IPS DF 19.7 (cell line): ENCODE measurements at places on chromosomes 5 and 9.

DNA sequence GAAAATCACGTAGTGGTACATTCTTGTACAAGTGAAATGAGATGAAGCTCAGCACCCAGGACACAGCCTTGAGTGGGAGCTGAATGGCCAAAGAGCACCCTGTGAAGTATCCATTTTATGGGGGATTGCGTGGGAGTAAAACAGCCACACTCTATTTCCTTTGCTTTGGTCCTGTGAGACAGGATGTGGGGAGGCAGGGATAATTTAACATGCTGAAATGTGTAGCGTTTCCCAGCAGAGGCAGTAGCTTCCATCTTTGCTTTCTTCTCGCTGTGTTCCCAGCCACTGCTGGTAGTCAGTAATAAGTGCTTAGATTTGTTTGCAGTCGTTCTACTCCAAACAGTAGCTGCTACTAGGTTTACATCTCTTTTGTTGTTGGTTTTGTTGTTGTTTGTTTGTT, 4.4 kb downstream of the IL31RA start:
- DNase-seq, result no peak

GRCh38 chr5:79842006-79842881, 148.8 kb downstream of the MTX3 start:
- no peak for DNase-seq

DNA sequence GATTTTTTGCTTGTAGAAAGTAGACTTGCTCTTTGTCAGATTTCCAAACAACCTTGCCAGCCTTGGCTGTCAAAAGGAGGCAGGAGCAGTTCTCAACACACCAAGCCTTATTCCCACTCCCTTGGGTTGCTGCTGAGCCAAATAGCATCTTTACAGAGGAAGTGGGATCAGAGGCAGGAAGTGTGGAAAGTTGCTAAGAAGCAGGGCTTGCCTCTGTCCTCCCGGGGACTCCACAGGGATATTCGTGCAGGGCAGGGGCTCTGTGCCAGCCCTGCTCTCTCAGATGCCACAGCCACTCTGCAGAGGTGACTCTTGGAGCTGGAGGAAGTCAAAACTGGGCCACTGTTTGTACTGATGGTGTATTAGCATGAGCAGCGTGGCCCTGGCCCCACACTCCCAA, 24.3 kb downstream of the PTPDC1 start:
- DNase-seq, result no peak

DNA sequence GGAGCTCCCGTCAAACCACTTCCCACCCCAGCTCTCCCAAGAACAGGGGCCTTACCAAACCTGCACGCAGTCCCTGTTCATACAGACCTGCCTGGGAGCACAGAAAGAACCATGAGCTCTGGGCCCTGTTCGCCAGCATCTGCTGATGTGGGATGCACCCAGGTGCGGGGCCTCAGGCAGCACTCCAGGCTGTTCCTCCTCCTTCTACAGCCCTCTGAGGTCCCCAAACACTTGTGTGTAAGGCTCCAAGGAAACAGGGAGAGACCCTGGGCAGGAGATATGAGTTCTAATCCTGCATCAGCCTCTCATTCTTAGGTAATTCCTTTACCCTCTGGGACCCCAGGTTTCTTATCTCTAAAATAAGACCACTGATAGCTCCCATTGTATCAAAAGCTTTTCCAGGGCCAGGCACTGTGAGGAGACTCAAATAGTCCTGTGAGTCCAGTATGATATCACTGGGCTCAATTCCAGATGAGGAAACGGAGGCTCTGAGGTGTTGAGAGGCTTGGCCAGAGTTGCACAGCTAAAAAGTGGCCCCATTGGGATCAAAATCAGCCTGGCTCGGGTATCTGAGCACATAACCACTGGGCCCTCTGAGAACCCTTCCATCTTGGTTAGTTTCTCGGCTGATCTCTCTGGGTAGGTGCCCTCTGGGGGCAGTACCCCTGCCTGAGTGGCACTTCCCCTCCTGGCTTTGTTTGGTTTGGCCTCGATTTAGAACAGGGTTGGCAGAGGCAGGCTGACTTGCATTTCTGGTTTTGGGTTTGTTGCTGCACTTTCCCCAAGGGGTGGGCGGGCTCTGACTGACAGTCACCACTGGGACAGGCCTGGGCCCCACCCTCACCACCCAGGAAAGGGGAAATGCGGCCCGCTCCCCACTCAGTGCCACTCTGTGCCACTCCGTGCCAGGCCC, 116.8 kb downstream of the RGS3 start:
- no peak for DNase-seq

GRCh38 chr5:116900793-116901192, 326.2 kb upstream of the SEMA6A start:
- no peak for DNase-seq

DNA sequence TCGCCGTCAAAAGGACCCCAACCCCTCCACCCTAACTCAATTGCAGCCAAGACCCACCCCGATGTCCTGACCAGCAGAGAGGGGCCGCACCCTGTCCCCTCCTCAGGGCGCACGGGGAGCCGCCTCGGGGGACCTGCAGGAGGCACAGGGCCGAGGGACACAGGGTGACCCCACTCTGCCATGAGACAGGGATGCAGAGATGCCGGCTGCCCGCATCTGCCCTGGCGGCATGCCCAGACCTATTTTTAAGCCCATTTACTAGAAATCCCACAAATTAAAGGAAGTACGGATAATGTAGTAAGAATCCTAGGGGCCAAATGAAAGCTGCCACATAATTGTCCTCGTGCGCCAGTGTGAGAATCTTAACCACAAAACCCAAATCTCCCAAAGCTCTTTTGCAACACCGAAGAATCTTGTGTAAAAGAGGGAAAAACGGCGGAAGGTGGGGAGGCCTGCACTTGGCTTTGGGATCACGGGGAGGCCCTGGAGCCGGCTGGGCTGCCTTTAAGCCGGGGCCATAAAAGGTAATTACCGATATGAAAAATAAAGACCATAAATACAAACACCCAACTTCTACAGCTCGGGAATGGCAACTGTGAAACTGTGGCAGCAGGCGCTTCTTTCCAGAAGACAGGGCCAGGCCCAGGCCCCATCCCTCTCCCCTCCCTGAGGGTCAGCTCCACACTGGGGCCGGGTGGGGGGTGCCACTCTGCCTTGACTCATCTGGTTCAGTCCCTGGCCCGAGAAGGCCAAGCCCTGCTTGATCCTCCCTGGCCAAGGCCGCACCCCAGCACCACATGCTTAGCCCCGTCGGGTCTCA, 35.0 kb downstream of the NACC2 start:
- DNase-seq, result no peak

DNA sequence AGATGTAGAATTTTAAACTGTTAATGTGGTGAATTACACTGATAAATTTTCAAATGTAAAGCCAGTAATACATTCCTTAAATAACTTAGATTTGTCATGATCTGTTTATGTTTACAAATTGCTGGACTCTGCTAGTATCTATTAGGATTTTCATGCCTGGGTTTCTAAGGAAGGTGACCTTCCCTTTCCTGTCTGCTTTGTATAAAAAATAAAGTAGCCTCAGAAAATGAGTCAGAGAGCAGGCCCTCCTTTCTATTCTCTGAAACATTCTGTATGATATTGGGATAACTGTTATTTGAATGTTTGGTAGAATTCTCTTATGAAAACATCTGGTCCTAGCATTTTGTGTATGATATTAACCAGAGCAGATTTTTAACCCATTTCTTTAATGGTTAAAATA, 255.3 kb downstream of the SYK start:
- no peak for DNase-seq

DNA sequence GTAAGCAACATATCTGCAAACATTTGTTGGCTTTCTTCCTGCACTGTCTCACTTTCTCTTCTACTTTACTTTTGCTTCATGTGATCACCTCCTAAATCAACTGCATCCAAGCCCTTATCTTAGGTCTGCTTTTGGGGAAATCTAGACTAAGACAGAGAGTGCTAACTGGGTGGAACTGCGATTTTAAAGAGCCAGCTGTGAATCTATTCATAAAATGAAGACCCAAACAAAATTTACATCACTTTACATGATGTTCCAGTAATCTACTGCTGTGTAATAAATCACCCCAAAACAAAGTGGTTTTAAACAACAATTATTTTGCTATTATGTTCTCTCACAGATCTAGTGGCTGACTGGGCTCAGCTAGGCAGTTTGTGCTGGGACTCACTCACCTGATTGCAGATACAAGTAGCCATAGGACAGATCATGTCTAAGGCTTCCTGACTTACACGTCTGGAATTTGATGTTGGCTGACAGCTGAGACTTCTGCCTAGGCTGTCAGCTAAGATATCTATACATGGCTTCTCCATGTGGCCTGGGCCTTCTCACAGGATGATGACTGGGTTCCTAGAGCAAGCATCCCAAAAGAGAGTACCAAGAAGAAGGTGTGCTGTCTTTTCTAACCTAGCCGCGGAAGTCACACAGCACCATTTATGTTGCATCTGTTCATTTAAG, 145.1 kb upstream of the TBCA start:
- no peak for DNase-seq

- no peak for DNase-seq
Observed at GRCh38 chr5:170232786-170233185, at the start of gene C5orf58. Gene C5orf58 (plus strand): TSS chr5:170232985. CDS start chr5:170234977, 1,992 bp downstream.

DNA sequence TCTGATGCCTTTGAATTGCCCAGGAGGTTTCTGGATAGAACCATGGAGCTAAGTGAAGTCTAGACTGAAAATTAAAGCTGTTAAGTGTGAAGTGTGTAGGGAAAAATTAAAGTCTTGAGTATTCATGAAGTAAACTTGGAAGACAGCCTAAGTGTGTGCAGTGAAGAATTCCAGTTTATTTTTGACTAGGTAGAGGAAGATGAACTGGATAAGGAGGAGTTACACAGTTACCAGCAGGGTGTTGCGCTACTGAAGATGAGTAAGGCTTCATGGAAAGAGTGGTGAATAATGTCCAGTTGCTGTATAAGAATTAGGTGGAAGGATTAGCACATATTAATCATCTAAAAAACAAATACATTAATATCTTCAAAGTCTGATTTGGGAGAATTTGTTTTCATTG, 5.7 kb upstream of the CHD1 start:
- no peak for DNase-seq

GRCh38 chr5:133421394-133421793, 190.9 kb downstream of the FSTL4 start:
- DNase-seq, result no peak

GRCh38 chr5:17249029-17249634, 31.7 kb downstream of the BASP1 start:
- DNase-seq, result peak; percentile 9

DNA sequence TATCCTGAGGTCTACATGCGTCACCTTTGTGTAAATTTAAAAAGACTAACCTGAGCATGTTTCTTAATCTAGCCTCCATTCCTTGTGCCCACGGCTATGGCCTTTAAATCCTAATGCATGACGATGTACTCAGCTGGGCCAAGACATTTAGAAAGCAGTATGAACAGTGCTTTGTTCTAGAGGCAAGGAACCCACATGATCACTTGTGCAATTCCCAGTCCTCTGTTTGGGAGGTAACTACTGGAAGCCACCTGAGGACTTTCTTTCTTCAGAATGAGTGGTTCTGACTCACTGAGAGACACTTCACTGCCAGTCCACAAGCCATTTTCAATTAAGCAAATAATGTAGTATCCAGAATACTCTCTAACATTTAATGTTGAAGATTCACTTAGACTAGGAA, 181.3 kb downstream of the RAB3C start:
- DNase-seq, result no peak

DNA sequence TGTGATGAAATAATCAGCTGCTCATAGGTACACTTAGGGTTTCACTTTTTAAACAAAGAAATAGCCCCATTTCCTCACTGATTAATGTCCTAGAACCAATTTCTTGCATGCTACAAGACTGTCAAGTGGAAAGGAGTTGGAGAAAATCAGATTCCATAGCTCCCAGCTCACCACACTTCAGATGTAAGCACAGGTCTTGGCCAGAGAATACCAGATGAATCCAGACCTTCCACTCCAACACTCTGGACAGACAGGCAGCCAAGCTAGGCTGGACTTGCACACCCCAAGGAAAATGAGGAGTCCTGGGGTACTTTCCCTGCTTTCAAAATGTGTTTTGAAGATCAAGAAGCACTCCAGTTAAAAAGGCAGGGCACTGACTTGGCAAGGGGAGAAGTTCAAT, 68.5 kb downstream of the KLHL3 start:
- DNase-seq, result no peak

GRCh38 chr5:90274216-90274615, 135.3 kb downstream of the CETN3 start:
- no peak for DNase-seq
